Smooth muscle cell of the pulmonary artery (primary cell): ENCODE measurements at places on chromosomes 5 and 9. TPM values are rescaled to one million over a fixed set of nuclear protein-coding genes. Genes with fewer than 3 reads are reported as not detected.

SAXO1 gene
- under 0.01 TPM in 1 of 2 replicates, not detected in the other for total RNA-seq

RPP25L gene
- total RNA-seq, result 14.6 and 15.1 TPM in 2 replicates

NPR3 gene
- total RNA-seq, result 37.5 and 43.4 TPM in 2 replicates

CAMK2A gene
- total RNA-seq, result 0.10 and 0.46 TPM in 2 replicates

CAPSL gene
- total RNA-seq, result 0.07 TPM in 1 of 2 replicates, not detected in the other

NIPAL4 gene
- total RNA-seq, result 0.07 TPM in 2 replicates

SYNPO gene
- total RNA-seq, result 62.4 and 94.2 TPM in 2 replicates

NR2F1 gene
- total RNA-seq, result 9.1 and 10.2 TPM in 2 replicates

SLC25A2 gene
- 0.13 and 0.26 TPM in 2 replicates for total RNA-seq

PTGES gene
- total RNA-seq, result 6.5 and 21.0 TPM in 2 replicates

AGXT2 gene
- not detected in 2 replicates for total RNA-seq

CRHBP gene
- 0.33 and 3.7 TPM in 2 replicates for total RNA-seq

DMRT2 gene
- not detected in 2 replicates for total RNA-seq

PCDHA9 gene
- total RNA-seq, result 0.07 and 0.10 TPM in 2 replicates

N4BP3 gene
- 0.13 and 0.20 TPM in 2 replicates for total RNA-seq

PGM5 gene
- total RNA-seq, result 16.3 and 33.3 TPM in 2 replicates

LCN15 gene
- total RNA-seq, result not detected in 2 replicates

PLAC8L1 gene
- 0.20 and 0.52 TPM in 2 replicates for total RNA-seq

LPAR1 gene
- total RNA-seq, result 58.6 and 95.9 TPM in 2 replicates
